CD4-positive, alpha-beta memory T cell (primary cell): ENCODE measurements at places on chromosomes 5 and 9. TPM values are rescaled to one million over a fixed set of nuclear protein-coding genes. Genes with fewer than 3 reads are reported as not detected.

DNA sequence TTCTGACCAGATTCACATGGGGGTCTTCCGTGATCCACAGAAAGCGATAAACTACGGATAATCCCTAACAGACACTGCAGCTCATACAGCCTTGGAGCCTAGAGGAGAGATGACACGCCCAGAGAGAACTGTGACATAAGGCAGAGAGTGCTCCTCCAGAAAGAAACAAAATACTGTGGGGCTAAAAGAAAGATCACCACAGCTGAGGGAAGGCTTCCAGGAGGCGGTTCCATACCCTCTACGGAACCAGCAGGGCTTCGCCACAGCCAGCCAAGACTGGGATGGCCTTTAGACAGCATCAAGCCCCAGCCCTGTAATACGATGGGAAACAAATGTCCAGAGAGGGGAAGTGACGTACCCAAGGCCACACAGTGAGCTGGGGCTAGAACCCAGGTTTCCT lies 19.3 kb downstream of the GPX3 start:
- H3K4me1 ChIP-seq = no peaks in the 10 kb centered on the region
- H3K27me3 ChIP-seq = no peaks in the 10 kb centered on the region
- H3K4me3 ChIP-seq = no peak overlapping the region
- no peak overlapping the region for H3K27ac ChIP-seq

DNA sequence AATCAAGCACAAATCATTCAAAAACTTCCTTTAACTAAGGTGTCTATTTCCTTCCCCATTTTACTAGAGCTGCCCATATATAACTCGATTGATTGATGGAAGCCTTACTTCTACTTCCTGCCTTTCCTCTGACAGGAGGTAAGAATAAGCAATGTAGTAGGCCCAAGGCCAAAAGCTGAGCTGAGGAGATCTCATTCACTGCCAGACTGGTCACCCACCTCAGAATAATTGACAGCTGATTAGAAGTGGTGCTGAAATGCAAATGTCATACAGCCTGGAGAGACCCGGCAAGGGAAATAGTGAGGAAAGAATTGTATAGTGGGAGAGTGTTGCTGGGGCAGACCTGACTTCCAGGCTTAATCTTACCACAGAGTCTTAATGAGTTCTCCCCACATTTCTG lies 239.9 kb downstream of the SAXO1 start:
- H3K4me1 ChIP-seq = no peaks in the 10 kb centered on the region
- DNase-seq = no peak
- no peak overlapping the region for H3K4me3 ChIP-seq
- no peak overlapping the region for H3K27ac ChIP-seq
- H3K27me3 ChIP-seq = no peaks in the 10 kb centered on the region

DNA sequence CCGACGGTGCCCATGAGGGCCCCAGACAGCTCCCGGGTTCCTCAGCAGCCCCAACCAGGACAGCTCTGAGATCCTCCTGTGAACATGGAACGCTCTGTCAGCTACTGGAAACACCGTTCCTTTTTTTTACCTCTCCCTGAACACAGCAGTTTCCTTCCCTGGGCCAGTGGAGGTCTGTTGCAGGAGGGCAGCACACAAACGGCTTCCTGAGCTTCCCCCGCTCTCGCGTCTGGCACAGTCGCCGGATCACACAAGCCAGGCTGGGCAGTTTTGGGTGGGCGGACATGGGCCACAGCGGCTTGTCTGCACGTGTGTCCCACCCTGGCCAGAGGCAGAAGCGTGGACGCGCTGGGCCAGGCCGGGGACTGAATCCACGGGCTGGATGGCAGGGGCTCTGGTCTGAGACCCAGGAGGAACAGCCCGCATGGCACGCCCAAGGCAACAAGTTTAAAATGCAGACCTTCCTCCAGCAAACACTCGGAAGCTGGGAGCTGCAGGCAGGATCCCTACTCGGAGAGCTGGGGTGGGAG lies 106.8 kb upstream of the SARDH start:
- no peak overlapping the region for H3K4me3 ChIP-seq
- no peak overlapping the region for H3K27ac ChIP-seq
- no peak for DNase-seq
- H3K36me3 ChIP-seq = no peaks in the 10 kb centered on the region
- no peaks in the 10 kb centered on the region for H3K4me1 ChIP-seq

- no peak for DNase-seq
- H3K4me1 ChIP-seq = peaks cover 15% of the 10 kb centered on the region
- no peak within 1 kb of the TSS for H3K27ac ChIP-seq
- no peak within 1 kb of the TSS for H3K4me3 ChIP-seq
- peaks cover 32% of the 10 kb centered on the region for H3K27me3 ChIP-seq
These were observed at the start of gene ENTPD2 for GRCh38 chr9:137053944-137054931. Gene ENTPD2, minus strand, starts transcription at chr9:137054061. Its CDS starts 64 bp downstream, at chr9:137053997.

DNA sequence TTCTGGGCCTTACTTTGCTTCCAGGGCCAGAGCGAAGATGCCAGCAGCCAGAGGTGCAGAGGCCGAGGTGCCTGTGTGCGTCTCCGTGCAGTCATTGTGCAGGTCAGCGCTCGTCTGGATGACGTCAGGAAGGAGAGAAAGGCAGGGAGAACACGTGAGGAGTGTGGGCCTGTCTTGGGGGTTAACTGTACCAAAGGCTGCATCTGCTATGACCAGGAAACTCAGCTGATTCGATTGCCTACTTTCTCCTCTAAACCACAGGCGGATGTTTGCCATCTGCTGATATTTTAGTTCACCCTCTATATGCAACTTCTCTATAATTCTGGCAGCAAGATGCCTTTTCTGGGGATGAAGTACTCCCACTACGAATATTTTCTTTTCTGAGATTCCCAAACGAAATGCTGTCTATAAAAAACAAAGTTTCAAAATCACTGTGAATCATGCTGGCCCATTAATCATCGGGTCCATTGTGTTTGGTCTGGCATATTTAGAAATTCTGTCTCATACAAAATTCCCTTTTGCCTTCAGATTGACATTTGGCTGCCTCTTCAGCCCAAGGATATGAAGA lies 24.8 kb downstream of the PCSK1 start:
- no peak for DNase-seq
- no peak overlapping the region for H3K4me3 ChIP-seq
- no peak overlapping the region for H3K27ac ChIP-seq
- no peaks in the 10 kb centered on the region for H3K27me3 ChIP-seq
- H3K36me3 ChIP-seq = no peaks in the 10 kb centered on the region

DNA sequence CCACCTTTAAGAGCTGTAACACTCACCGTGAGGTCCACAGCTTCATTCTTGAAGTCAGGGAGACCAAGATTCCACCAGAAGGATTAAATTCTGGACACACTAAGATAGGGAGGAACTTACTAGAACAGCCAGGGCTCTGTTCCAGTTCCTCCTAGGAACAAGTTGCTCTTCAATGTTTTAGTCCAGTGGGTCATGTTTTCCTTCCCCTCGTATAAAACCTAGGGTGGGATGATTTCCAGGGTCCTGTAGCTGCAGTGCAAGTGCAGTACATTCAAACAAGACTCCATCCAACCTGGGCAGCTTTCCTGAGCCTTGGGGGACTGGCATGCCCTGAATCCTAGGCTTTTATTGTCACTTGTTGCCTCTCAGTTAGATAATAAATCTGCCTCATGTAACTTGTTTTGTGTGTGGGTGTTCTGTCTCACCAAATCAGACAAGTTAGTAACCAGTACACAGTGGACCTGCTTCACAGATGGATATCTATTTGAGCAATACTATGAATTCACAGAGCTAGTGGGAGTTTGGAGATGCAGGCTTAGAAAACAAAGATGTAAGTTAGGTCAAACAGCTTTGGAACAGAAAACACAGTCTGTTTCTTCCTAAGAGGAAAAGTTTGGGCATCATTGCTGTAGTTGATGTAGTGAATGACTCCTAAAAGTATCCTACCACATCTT lies 405.6 kb downstream of the GABRG2 start:
- no peaks in the 10 kb centered on the region for H3K4me1 ChIP-seq
- no peak overlapping the region for H3K27ac ChIP-seq
- H3K4me3 ChIP-seq = no peak overlapping the region
- no peaks in the 10 kb centered on the region for H3K36me3 ChIP-seq
- no peak for DNase-seq

- H3K4me1 ChIP-seq = no peaks in the 10 kb centered on the region
- no peak overlapping the region for H3K27ac ChIP-seq
- H3K36me3 ChIP-seq = no peaks in the 10 kb centered on the region
- DNase-seq = no peak
- no peaks in the 10 kb centered on the region for H3K27me3 ChIP-seq
These were observed 122.1 kb downstream of the WNK2 start for GRCh38 chr9:93306081-93306480.

- no peaks in the 10 kb centered on the region for H3K27me3 ChIP-seq
- H3K36me3 ChIP-seq = no peaks in the 10 kb centered on the region
These were observed 107.5 kb downstream of the ACER2 start for GRCh38 chr9:19516348-19516747.

DNA sequence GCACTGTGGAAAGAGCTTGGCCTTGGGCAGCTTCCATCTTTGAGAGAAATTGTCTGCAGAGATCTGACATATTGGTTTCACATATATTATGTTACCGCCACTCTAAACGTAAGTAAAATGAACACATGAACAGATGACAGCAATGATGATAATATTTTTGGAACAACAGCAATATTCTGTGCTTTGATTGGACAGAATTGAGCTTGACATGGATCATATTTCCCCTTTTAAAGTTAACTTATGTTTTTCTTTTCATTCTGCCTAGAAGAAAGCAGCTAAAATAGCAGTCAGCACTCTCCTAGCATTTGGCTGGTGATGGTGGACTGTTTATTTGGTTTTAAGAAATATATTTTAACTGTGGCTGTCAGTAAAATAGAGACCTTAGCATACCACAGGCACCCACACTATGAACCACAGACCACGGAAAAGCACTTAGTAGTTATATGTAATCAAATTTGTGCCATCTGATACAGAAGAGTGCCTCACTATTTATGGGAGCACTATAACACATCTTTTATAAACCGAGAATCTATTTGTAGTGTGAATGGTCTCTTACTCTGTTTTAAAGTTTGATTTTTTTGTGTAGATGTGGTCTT lies 1.8 kb upstream of the CFAP95 start:
- no peak overlapping the region for H3K27ac ChIP-seq
- H3K36me3 ChIP-seq = no peaks in the 10 kb centered on the region
- H3K27me3 ChIP-seq = no peaks in the 10 kb centered on the region
- H3K4me1 ChIP-seq = peaks cover 7% of the 10 kb centered on the region
- DNase-seq = no peak

DNA sequence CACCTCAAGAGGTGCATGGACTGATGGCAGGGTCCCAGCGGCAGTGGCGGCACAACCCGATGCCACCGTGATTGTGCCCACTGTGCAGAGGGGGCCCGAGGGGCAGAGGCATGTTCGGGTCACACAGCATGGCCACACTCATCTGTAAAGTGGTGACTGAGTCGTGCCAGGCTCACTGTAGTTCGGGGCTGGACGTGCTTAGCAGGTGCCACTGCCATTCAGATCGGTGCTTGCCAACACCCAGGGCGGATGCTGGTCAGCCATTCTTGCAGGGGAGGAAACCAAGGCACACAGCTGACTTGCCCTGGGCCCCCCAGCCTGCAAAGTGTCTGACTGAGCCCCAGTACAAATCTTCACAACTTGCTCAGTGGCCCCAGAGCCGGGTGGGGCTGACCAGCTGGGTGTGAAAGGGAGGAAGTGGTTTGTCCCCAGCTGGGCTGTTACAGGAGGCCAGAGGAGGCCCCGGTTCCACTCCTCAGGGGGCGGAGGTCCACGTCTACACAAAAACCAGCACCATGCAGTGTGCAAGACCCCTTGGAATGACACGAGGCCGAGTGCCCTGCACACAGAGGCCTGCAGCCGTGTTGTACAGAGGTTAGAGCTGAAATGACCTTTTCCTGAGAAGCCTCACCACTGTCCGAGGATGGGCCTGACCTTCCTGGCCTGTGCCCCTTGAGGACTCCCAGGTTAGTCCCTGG lies 17.9 kb downstream of the FGD3 start:
- H3K27ac ChIP-seq = peak overlapping the region; percentile 84
- H3K36me3 ChIP-seq = no peaks in the 10 kb centered on the region
- no peaks in the 10 kb centered on the region for H3K27me3 ChIP-seq
- H3K4me1 ChIP-seq = peaks cover 82% of the 10 kb centered on the region
- H3K4me3 ChIP-seq = peak overlapping the region; percentile 86

- H3K27ac ChIP-seq = no peak overlapping the region
- no peak for DNase-seq
- no peaks in the 10 kb centered on the region for H3K36me3 ChIP-seq
- no peak overlapping the region for H3K4me3 ChIP-seq
These were observed 575.8 kb upstream of the CLINT1 start for GRCh38 chr5:158434749-158435148.

DNA sequence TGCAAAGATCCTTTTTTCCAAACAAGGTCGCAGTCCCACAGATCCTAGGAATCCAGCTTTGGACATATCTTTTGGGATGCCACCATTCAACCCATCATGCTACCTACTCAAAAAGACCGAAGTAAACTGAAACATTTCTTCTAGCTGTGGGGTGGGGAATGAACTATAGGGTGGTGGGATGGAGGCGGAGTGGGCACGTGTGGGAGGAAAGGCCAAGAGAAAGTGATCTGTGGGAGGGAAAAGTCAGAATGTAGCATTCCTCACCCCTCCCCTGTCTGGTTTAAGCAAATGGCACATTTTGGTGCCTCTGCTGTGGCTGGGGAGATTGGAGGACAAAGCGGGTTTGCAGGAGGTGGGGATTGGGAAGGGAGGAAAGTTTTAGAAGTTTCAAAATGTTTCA lies 59.2 kb upstream of the IL17B start:
- H3K27ac ChIP-seq = no peak overlapping the region
- H3K4me1 ChIP-seq = peaks cover 10% of the 10 kb centered on the region
- H3K4me3 ChIP-seq = no peak overlapping the region
- H3K27me3 ChIP-seq = no peaks in the 10 kb centered on the region

DNA sequence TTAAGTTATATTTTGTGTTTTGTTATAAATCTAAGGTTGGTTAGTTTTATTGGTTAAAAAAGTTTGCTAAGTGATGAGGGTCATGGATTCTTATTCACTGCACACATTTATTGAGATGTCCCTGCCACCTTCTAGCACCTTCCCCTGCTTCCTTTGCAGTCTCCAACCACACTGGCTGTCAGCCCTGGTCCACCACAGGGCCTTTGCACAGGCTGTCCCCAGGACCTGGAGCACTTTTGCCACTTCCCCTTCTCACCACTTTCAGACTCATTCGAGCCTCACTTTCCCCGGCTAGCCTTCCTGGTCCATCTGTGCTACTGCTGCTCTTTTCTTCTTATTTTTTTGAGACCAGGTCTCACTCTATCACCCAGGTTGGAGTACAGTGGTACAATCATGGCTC lies 45.3 kb downstream of the ARHGAP26 start:
- H3K27me3 ChIP-seq = no peaks in the 10 kb centered on the region
- H3K27ac ChIP-seq = no peak overlapping the region
- no peaks in the 10 kb centered on the region for H3K4me1 ChIP-seq
- no peak for DNase-seq
- no peaks in the 10 kb centered on the region for H3K36me3 ChIP-seq

GRCh38 chr5:148382961-148383360 lies 797 bp upstream of the FBXO38 start:
- peaks cover 40% of the 10 kb centered on the region for H3K4me1 ChIP-seq
- H3K27me3 ChIP-seq = no peaks in the 10 kb centered on the region
- no peaks in the 10 kb centered on the region for H3K36me3 ChIP-seq
- DNase-seq = peak; percentile 2
- peak overlapping the region; percentile 82 for H3K4me3 ChIP-seq
- peak overlapping the region; percentile 93 for H3K27ac ChIP-seq

The IFNA21 gene
- not detected for total RNA-seq

The F2RL1 gene
- total RNA-seq = 5.5 TPM

The CEL gene
- 1.6 TPM for total RNA-seq

The CCDC152 gene
- total RNA-seq = 5.9 TPM

The C5orf58 gene
- not detected for total RNA-seq
